ENCODE measurements at places on chromosomes 4 and X. TPM values are rescaled to one million over a fixed set of nuclear protein-coding genes. Genes with fewer than 3 reads are reported as not detected.

DNA sequence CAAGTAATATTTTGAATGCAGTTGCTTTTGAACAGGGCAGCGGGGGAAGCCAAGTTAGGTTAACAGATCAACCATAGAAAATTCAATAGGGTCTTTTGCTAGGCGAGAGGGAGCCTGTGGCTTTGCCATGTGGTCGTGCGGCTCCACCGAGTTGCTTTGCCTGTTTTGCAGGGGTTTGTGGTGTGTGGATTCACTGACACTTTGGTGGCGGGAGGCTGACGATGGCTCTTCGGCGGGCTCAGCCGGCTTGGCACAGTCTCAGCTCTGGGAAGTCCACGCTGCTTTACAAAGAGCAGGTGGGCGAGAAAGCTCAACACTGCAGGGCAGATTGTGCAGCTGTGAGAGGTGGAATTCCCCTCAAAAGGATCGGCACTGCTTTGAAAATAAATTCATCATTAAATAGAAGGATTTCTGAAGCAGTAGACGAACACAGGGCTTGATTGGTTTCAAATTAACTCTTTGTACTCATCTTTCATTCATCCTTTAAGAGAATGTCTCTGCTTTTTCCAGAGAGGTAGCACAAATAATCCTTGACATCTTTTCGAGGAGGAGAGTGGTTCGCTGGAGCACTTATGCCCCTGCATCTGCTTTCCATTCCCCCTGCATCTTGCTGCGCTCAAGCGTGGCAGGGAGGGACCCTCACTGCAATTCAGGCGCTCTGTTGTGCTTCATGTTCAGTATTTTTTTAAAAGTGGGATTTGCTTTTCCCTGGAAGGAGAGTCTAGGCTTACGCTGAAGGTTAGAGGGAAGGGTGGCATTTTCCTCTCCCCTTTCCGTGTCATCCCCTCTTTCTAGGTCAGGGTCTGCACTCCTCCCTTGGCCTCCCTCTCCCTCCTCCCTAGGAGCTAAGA, 201.8 kb upstream of the LEF1 start:
- DNase-seq, result no peak
- no peak overlapping the region for H3K4me3 ChIP-seq
- H3K36me3 ChIP-seq, result no peaks in the 10 kb centered on the region
- H3K27me3 ChIP-seq, result peaks cover 19% of the 10 kb centered on the region

DNA sequence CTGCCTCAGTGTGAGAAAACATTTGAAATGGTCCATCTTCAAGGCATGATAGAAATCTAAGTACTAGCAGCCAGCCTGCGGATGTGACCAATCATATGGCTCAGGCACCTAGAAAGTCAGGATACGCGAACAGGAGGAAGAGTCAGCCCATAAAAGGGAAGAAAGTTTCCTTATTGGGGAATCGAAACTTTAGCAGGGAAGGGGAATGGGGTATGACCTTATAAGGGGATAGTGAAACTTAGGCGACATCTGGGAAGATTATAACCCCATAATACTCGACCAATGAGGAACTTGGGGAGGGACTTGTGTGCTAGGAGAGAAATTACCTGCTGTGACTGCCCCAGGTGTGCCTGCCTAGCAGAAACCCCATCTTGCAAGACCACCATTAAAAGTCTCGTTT, 26.2 kb upstream of the PYURF start:
- no peak overlapping the region for H3K27ac ChIP-seq
- no peaks in the 10 kb centered on the region for H3K27me3 ChIP-seq
- DNase-seq, result no peak
- no peak overlapping the region for H3K4me3 ChIP-seq

The AMOT gene
- 444 TPM for total RNA-seq

The ZAR1 gene
- total RNA-seq, result not detected

GRCh38 chrX:107565931-107566603, 62.2 kb upstream of the PRPS1 start:
- peak overlapping the region; percentile 90 for H3K27ac ChIP-seq
- H3K4me3 ChIP-seq, result peak overlapping the region; percentile 61
- H3K4me1 ChIP-seq, result peaks cover 18% of the 10 kb centered on the region
- H3K36me3 ChIP-seq, result no peaks in the 10 kb centered on the region
- peak; percentile 16 for DNase-seq

The TIMM8A gene
- 16.5 TPM for total RNA-seq

The SMR3A gene
- not detected for total RNA-seq

DNA sequence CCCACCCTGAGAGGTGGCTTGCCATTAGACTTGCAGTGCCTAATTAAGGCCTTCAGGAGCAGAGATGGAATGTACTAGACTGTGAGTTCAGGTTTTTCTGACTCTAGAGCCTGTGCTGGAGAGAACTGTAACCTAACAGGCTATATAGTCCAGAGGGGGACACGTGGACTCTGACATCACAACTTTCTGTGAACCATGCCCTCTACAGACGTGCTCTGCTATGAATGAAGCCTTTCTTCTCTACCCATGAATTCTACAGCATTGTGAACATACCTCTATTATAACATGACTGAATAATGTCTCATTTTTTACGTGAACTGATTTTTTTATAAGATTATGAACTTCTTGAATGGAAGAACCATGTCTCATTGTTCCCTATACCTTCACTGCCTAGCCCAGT, 68.8 kb downstream of the EVC2 start:
- no peak overlapping the region for H3K4me3 ChIP-seq
- no peak for DNase-seq
- H3K36me3 ChIP-seq, result peaks cover 25% of the 10 kb centered on the region
- no peaks in the 10 kb centered on the region for H3K27me3 ChIP-seq
- no peak overlapping the region for H3K27ac ChIP-seq
- no peaks in the 10 kb centered on the region for H3K4me1 ChIP-seq

The TMSB15A gene
- 113 TPM for total RNA-seq

DNA sequence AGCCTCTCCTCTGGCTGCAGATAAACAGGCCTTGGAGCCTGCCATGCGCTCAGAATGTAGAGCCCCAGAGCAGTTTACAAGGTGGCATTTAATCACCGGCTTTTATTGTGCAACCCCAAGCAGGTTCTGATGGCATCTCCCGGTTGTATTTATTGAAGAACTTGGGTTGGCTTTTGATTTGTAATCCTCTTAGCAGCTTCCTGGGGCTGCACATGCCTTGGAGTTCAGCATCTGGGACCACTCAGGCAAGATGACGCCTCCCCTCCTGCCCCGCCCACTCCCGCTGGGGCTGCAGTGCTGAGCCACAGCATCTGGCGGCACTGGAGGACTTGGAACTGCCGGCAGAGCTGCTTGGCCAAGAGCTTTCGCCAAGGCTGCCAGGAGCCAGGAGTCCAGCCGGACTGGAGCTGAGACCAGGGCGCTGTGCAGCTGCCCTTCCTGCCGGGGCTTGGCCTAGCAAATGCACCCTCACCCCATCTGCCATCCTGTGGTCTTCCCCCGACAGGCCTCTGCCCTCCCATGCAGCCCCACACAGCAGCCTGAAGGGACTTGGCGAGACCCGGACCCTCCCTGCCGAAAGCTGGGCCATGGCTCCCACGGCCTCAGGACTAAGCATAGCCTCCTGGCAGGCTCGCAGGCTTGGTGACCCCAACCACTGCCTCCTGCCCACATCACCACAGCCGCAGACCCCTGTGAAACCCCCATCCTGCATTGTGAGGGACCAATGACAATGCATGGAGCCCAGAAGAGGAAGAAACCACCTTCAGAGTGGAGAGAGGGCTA, 5.4 kb downstream of the HTRA3 start:
- H3K36me3 ChIP-seq, result no peaks in the 10 kb centered on the region
- H3K4me1 ChIP-seq, result no peaks in the 10 kb centered on the region
- H3K27ac ChIP-seq, result no peak overlapping the region
- peaks cover 29% of the 10 kb centered on the region for H3K27me3 ChIP-seq
- DNase-seq, result no peak
- no peak overlapping the region for H3K4me3 ChIP-seq

DNA sequence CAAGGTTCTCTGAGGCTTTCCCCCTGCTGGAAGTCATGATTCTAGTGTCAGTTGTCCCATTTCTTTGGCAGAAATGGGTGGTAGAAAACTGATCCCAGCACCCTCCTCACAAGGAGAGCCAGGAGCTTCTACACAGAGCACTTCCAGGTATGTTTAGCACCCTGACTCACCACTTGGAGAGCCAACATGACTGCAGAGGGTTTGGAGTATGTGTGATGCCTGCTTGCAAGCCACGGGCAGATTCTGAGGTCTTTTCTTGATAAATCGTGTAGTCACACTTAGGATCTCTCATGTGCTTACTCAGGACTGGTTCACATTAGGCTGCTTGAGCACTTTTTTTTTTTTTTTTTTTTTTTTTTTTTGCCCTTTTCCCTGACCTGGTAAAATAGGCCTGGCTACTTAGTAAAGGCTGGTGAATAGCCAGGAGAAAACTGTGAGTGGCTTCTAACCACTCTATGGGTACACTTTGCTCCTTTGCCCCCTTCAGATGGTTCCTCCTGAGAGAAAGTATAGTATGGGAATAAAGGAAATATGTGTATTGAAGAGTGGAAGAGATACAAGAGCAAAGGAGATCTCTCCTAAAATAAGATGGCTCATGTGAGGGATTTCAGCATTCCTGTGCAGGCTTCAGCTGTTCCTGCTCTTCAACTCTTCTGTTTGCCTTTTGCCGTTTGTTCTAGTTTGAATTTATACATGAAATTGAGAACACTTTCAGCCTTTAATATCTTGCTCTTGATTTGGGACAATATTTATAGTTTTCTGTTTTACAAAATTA, 103.6 kb downstream of the EMCN start:
- no peaks in the 10 kb centered on the region for H3K36me3 ChIP-seq
- H3K4me1 ChIP-seq, result peaks cover 11% of the 10 kb centered on the region
- no peak overlapping the region for H3K27ac ChIP-seq
- H3K4me3 ChIP-seq, result no peak overlapping the region

The FAM47A gene
- total RNA-seq, result not detected

The SRPK3 gene
- total RNA-seq, result not detected

- peaks cover 6% of the 10 kb centered on the region for H3K4me1 ChIP-seq
- H3K36me3 ChIP-seq, result peaks cover 3% of the 10 kb centered on the region
- H3K4me3 ChIP-seq, result no peak overlapping the region
- no peak overlapping the region for H3K27ac ChIP-seq
Observed at GRCh38 chrX:154529206-154529612, 13.2 kb upstream of the FAM3A start.

- H3K4me3 ChIP-seq, result no peak overlapping the region
- peaks cover 12% of the 10 kb centered on the region for H3K36me3 ChIP-seq
- no peak overlapping the region for H3K27ac ChIP-seq
- peaks cover 7% of the 10 kb centered on the region for H3K4me1 ChIP-seq
Observed at GRCh38 chrX:109728173-109728535, 4.9 kb downstream of the ACSL4 start.

DNA sequence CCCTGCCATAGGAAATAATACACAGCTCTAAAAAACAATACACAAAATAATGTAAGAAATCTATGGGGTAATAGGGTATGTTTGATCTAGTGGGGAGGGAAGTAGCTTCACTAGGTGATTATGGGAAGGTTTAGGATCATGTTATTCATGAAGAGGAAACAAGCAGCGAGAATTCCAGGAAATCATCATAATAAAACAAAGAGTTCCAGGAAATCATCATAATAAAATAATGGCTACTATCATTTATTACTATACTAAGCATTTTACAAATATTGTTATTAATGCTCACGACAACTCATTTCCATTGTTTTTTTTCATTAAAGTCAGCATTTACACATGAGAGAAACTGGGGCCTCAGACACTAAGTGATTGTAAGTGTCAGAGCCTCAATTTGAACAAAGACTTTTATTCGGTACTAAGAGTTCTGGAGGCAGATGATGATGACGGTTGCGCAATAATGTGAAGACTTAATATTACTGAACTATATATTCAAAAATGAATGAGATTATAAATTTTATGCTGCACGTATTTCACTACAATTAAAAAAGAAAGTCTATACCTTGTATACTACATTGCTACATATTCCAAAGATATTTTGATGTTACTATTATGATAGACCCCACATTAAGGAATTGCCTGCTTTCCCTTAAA, 12.2 kb upstream of the CXCL8 start:
- no peaks in the 10 kb centered on the region for H3K36me3 ChIP-seq
- H3K4me3 ChIP-seq, result no peak overlapping the region
- H3K4me1 ChIP-seq, result peaks cover 3% of the 10 kb centered on the region
- no peaks in the 10 kb centered on the region for H3K27me3 ChIP-seq

DNA sequence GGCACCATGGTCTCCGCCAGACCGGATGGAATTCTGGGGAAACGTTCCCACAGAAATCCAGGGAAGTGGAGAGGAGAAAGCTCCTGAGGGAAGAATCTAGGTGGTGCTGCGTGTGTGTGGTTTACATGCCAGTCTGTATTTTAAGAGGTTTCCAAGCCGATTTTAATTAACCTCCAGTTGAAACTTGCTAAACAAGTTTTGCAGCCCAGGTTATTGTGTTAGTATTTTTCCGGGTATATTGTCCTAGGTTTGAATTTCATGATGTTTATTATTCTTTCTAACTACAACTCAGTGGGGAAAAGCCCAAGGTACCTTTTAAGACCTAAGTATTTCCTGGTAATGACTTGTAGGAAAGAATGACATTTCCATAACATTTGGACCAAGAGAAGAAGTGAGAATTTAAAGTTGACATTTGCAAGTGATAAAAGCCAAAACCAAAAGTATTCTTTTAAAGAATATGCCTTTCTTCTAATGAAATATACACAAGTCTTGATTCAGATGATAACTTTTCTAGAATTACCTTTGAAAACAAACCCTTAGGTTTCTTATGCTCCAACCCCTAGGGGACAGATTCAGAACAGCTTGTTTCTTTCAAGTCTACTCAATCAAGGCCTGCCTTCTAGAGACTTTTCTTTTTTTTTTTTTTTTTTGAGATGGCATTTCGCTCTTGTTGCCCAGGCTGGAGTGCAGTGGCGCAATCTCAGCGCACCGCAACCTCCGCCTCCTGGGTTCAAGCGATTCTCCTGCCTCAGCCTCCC, 14.6 kb downstream of the SAT1 start:
- no peaks in the 10 kb centered on the region for H3K27me3 ChIP-seq
- H3K27ac ChIP-seq, result peak overlapping the region; percentile 92

- DNase-seq, result no peak
- no peaks in the 10 kb centered on the region for H3K4me1 ChIP-seq
- no peaks in the 10 kb centered on the region for H3K27me3 ChIP-seq
- no peak overlapping the region for H3K27ac ChIP-seq
Observed at GRCh38 chr4:69999420-69999819, 3.7 kb downstream of the STATH start.

The ZCCHC13 gene
- not detected for total RNA-seq

DNA sequence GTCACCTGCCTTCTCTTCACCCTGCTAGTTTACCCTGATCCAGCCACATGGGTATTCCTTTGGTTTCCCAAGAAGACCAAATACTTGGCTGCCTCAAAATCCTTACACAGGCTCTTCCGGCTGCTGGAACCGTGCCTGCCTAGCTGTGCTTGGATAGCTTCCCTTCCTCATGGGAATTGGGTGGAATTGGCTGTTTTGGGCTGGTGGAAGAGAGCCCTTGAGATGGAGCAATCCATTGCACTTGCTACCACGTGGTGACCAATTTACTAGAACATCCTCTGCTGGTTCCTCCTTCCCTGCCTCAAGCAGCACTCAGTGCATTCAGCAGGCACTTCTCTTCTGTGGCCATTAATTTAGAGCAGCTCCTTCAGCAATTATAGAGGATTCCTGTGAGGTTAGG, 119.3 kb upstream of the AP1S2 start:
- no peak overlapping the region for H3K4me3 ChIP-seq
- H3K36me3 ChIP-seq, result no peaks in the 10 kb centered on the region
- H3K4me1 ChIP-seq, result peaks cover 2% of the 10 kb centered on the region
- no peak overlapping the region for H3K27ac ChIP-seq

The CDS1 gene
- 21.6 TPM for total RNA-seq

Data from progenitor cell of endocrine pancreas (in vitro differentiated cells).